Stimulated activated CD8-positive, alpha-beta memory T cell treated with anti-CD3 and anti-CD28 coated beads, Interleukin-15, amount 100 ng/mL, for 24 hours (primary cell): ENCODE measurements at places on chromosomes 2 and 18.

DNA sequence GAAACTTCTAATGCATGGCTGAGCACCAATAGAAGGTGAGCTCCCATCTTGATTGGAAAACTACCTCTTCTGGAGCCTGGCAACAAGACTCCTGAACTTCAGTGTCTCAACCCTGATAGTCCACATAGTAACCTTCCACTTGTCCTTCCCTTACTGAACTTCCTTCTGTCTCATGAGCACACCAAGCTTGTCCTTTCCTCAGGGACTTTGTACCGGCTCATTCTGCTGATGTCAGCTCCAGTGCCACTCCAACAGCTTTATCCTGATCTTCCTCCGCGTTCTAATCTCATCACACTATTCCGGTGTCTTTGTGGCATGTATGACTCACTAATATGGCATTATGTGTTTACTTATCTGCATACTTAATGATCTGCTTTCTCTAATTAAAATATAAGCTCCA lies 862.0 kb upstream of the ID2 start:
- DNase-seq, result no peak

DNA sequence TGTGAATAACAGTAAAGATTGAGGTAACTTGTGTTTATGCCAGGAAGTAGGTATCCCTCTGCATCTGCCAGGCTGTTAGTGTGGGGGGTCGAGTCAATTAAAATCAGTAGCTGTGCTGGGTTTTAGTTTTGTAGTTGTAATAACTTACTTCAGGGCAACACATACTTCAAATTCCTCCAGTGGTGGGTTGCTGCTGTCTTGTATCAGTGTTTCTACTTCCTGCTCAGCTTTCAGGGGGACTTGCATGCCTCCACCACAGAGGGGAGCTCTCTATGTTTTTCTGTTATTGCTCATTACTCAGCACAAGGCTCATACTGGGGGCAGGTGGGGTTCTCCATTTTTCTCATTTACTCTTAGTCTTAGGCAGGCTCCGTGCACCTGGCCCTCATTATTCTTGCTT lies 136.8 kb downstream of the CAPN13 start:
- DNase-seq, result no peak

DNA sequence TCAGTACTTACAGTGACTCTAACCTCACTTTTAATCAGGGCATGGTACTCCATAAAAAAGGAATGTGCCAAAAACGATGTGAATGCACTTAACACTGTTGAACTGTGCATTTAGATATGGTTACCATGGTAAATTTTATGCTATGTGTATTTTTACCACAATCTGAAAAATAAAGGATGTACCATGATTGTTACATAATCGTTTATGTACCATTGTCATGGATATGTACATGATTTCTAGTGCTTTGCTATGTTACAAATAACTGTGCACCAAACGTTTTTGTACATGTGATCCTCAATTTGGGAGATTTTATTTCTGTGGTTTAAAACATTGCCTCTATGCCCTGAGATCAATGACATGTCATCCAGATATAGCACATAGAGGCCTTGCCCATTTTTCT lies 21.8 kb downstream of the ZNF532 start:
- no peak for DNase-seq

- no peak for DNase-seq
Observed at GRCh38 chr2:6823111-6823510, 42.6 kb downstream of the CMPK2 start.

DNA sequence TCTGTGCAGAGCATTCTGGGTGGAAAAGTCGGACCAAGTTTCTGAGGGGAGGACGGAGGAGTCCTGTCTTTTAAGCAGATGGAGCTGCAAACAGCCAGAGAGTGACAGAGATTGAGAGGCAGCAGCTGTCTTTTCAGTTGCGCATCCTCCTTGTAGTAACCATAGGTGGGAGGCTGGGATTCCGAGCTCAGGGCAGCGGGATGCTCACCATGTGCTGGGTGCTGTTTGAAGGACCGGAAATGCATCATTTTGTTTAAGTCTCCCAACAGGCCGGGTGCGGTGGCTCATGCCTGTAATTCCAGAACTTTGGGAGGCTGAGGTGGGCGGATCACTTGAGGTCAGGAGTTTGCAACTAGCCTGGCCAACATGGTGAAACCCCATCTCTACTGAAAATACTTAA lies 93.4 kb downstream of the AGAP1 start:
- DNase-seq, result no peak

DNA sequence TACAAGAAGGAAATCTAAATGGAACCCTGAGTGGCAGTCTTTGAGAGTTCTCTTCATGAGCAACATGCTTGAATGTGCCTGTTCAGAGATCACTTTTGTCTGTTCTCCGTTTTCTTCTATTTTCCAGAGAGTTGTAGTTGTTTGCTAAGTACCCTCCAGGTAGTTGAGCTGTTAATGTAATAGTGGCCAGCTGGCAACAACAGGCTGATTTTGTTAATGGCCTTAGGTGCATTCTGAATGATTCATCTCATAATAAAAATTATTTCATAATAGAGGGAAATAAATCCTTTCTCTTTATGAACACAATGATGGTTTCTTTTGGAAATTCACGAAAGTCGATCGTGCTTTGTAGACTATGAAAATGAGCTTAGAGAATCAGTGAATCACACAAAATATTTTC lies 136.8 kb downstream of the LRP1B start:
- no peak for DNase-seq
